Activated naive CD8-positive, alpha-beta T cell treated with anti-CD3 and anti-CD28 coated beads for 36 hours (primary cell): ENCODE measurements at places on chromosomes 11 and 22.
A peak's percentile ranks its signal among the peaks of the same experiment; 100 is the strongest.

DNA sequence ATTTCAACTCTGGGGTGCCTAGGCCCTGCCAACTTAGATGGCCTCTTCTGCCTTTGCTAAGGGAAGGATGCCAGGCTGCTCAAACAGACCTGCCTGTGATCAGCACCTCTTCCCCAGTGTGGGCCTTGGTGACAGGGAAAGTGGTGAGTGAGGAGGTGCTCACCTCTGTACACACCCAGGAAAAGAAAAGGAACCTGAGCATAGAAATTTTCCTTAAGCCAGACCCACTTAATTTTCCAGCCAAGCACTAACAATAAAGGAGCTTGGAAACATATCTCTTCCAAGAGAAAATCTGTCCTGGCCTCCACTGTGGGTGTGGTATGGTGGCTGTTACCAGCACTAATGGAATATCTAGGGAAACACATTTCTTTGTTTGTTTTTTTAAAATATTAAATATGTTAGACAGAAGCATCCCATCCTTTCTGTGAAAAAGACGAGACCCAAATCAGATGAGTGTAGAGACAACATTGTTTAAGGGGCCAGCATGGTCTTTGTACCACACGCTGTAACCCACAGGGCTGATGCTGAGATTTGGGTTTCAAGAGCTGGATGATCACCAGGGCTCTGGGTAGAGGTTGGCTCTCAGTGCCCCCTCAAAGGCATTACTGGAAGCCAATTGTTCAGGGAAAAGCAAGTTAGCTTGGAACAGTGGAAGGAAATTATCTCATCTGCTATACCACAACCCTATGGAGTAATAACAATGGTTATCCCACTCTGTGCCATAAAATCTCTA lies 472.2 kb downstream of the INSC start:
- no peaks in the 10 kb centered on the region for H3K36me3 ChIP-seq
- DNase-seq, result no peak
- no peak overlapping the region for H3K4me3 ChIP-seq
- no peak overlapping the region for H3K27ac ChIP-seq

DNA sequence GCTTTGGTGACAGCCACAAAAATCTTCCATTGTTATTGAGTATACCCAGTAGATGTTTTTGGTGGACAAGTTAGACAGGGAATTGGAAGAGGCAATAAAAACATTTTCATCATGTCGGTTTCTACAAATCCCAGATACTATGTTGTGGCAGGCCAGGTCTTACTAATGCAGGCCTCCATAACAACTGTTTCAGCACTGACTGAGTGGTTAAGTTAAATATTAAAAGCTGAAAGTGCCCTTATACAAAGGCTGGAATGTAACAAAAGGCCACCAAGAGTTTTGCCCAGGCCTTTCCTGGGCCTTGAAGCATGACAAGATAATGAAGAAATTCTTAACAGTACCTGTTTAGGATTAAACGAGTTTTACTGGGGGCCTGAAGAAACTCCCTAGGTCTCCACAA lies 29.3 kb downstream of the DMC1 start:
- H3K36me3 ChIP-seq, result peaks cover 34% of the 10 kb centered on the region
- no peaks in the 10 kb centered on the region for H3K27me3 ChIP-seq
- H3K4me1 ChIP-seq, result no peaks in the 10 kb centered on the region
- DNase-seq, result no peak

DNA sequence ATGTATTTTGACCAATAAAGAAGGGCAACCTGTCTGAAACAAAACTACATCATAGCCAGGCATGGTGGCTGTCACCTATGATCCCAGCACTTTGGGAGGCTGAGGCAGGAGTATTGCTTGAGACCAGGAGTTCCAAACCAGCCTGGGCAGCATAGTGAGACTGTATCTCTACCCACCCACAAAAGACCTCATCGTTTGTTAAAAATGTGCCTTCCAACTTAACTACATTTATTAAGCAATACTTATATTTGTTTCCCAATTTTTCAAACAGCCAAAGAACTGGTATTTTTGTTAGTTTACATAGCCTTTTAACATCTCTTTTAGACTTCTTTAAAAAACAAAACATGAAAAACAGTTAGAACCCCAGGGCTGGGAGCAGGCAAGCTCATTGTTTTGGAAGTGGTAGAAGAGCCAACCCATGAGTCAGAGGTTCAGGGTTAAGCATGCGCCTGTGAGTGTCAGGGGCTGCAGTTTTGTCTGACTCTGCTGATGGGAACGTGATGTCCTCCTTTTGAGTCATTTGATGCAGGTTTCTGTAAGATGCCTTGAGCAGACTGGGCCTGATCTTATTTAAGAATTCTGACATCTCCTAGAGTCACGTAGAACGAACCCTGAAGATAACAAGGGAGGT lies 53.9 kb upstream of the CRTAM start:
- H3K4me1 ChIP-seq, result peaks cover 8% of the 10 kb centered on the region
- H3K36me3 ChIP-seq, result peaks cover 12% of the 10 kb centered on the region
- DNase-seq, result no peak
- no peaks in the 10 kb centered on the region for H3K27me3 ChIP-seq
- no peak overlapping the region for H3K27ac ChIP-seq
- no peak overlapping the region for H3K4me3 ChIP-seq

DNA sequence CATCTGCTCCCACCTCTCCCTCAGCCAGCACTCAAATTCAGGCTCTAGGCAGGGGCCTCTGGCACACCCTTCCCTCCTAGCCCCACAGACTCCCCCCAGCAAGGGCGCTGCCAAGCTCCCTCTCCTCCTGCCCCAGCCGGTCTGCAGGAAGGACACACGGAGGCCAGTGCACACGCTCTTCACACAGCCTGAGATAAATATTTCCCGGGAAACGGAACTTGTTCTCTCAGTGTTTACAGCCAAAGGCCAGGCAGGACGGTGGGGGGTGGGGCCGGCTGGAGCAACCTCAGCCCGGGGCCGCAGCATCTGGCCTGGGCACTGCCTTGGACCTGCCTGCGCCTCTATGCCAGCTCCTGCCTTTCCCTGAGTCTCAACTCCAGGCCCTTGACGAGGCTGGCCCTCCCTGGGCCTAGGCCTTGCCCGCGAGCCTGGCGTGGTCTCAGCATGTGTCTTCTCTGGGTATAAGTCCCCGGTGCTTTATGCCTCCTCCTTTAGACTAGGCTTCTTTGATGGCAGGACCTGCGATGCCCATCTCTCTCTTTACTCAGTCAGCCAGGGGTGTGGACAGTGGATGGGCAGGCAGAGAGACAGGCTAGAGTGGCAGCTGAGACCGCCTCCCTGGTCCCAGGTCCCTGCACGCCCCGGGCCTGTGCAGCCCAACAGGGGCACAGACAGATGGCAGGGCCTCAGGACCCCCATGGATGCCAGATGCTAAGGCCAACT lies 48.4 kb downstream of the PDE2A start:
- H3K4me3 ChIP-seq, result no peak overlapping the region
- H3K4me1 ChIP-seq, result peaks cover 10% of the 10 kb centered on the region
- no peaks in the 10 kb centered on the region for H3K27me3 ChIP-seq
- no peaks in the 10 kb centered on the region for H3K36me3 ChIP-seq

DNA sequence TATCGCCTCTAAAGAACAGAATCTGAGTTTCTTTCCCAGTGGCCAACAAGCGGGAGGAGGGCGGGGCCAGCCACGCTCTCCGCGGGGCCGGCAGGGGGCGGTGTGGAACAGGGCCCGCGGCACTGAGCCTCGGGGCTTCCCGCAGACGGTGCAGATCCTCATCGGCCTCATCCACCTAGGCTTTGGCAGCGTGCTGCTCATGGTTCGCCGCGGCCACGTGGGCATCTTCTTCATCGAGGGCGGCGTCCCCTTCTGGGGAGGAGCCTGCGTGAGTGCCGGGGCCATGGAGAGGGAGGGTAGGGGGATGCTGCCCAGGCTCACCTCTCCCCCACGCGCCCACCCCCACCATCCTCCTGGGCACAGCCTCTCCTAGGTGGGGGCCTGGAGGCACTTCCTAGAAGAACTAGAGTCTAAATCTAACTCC lies 10.7 kb downstream of the MS4A15 start:
- DNase-seq, result peak; percentile 37
- H3K4me3 ChIP-seq, result no peak overlapping the region
- no peak overlapping the region for H3K27ac ChIP-seq
- no peaks in the 10 kb centered on the region for H3K36me3 ChIP-seq

DNA sequence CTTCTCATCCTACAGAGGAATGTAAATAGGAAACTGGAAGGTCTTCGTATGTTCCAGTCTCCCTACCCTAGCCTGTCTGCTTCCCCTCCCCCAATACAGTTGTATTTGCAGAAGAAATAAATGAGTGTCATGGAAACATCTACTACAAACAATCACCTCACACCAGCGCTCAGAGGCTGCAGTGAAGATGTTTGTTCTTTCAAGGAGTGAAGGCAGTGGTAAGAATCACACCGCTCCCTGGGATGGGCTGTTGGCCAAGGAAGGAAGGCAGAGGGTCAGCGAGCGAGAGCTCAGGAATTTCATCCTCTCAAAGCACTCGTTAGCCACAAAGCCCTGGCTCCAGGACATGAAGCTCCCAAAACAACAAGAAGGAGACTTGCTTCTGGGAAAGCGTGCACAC lies 1.1 kb upstream of the IGSF9B start:
- peaks cover 13% of the 10 kb centered on the region for H3K36me3 ChIP-seq
- H3K27ac ChIP-seq, result peak overlapping the region; percentile 92
- peaks cover 4% of the 10 kb centered on the region for H3K27me3 ChIP-seq

DNA sequence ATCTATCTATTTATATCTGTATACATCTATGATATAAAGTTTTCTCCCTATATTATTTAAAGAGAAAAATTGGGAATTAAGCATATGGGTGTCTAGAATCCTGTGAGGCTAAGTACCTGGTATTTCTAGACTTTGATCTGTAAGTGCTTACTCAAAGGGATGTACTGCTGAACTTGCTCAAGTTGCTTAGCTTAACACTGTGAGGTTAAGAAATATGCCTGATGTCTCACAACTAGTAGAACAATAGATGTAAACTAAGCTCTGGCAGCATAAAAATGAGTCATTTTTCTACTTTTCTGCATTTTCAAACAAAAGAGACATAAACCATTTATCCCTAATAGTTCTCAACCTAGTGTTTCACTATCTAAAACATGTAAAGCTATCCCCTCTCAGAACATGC lies 744.4 kb upstream of the ANO3 start:
- DNase-seq, result no peak
- H3K4me1 ChIP-seq, result no peaks in the 10 kb centered on the region
- no peak overlapping the region for H3K4me3 ChIP-seq
- no peaks in the 10 kb centered on the region for H3K36me3 ChIP-seq
- H3K27me3 ChIP-seq, result no peaks in the 10 kb centered on the region

GRCh38 chr11:111797145-111797581 lies 31.0 kb upstream of the PPP2R1B start:
- H3K36me3 ChIP-seq, result peaks cover 42% of the 10 kb centered on the region
- no peak overlapping the region for H3K27ac ChIP-seq
- no peaks in the 10 kb centered on the region for H3K27me3 ChIP-seq

DNA sequence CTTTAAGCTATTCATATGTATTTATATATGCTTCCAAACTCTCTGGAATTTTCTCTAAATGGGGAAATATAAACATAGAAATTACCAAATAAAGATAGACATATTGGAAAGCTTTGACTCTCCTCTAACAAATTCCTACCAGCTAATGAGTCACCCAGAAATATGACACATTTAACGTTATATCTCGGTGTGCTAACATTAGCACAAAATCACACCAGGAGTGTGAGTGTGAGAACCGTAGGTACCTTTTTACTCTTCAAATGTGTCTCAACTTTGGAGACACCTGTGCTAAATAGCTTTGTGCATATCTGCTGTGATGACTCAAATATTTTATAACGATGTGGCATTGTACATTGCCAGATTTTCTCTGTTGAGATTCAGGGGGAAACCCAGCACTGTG lies 714.4 kb downstream of the METTL15 start:
- H3K4me3 ChIP-seq, result no peak overlapping the region
- H3K27me3 ChIP-seq, result no peaks in the 10 kb centered on the region
- DNase-seq, result no peak
- H3K27ac ChIP-seq, result no peak overlapping the region
- no peaks in the 10 kb centered on the region for H3K4me1 ChIP-seq
- H3K36me3 ChIP-seq, result no peaks in the 10 kb centered on the region

DNA sequence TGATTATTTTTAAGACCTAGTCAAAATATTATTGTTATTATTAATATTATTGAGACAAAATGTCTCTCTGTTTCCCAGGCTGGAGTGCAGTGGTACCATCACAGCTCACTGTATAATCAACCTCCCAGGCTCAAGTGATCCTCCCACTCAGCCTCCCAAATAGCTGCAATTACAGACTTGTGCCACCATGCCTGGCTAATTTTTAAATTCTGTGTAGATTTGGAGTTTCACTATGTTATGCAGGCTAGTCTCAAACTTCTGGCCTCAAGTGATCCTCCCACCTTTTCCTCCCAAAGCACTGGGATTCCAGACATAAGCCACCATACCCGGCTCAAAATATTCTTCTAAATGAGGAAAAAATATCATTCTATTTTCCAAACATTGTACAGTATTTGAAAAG lies 37.0 kb downstream of the SLC36A4 start:
- H3K36me3 ChIP-seq, result peaks cover 40% of the 10 kb centered on the region
- H3K27me3 ChIP-seq, result no peaks in the 10 kb centered on the region
- H3K4me1 ChIP-seq, result no peaks in the 10 kb centered on the region
- H3K27ac ChIP-seq, result no peak overlapping the region

DNA sequence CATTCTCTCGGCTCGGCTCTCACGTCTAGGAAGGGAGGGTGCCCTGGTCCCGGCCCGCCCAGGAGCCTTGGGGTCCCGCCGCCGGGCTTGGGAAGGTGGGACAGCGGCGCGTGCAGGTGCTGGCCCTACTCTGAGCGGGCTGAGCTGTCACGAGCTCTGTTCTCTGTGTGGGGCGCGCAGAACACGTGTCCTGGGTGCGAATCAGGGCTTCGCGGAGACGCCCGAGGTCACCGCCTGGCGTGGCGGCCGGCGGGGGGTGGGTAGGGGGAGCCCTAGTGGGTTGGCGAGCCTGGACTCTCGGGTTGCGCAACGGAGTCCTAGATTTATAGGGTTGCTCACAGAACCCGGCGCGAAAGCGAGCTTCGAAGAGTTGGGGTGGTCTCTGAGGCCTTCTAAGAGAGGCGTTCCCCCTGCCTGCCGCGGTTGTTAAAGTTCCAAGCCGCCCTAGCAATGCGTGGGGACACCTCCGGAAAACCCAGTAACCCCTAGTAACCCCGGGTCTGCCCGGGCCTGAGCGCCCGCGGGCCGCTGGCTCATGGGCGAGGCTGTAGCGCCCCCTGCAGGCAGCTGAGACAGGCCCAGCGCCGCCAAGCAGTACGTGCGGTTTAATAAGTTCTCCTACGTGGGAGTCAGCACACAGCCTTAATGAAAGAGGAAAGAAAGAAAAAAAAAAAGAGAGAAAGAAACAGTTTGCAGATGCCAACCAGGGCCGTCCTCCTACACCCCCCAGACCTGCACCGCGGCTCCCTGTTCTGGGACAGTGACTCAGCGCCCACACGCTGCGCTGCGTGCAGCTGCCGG lies 2.7 kb downstream of the ADM start:
- H3K27ac ChIP-seq, result peak overlapping the region; percentile 91
- peak; percentile 90 for DNase-seq
- peaks cover 20% of the 10 kb centered on the region for H3K36me3 ChIP-seq
- peaks cover 73% of the 10 kb centered on the region for H3K27me3 ChIP-seq
- H3K4me1 ChIP-seq, result peaks cover 38% of the 10 kb centered on the region

- peak overlapping the region; percentile 99 for H3K27ac ChIP-seq
- peaks cover 93% of the 10 kb centered on the region for H3K4me1 ChIP-seq
- DNase-seq, result no peak
- H3K27me3 ChIP-seq, result no peaks in the 10 kb centered on the region
- H3K4me3 ChIP-seq, result peak overlapping the region; percentile 46
Observed at GRCh38 chr11:122847466-122847865, 9.2 kb downstream of the CRTAM start.

GRCh38 chr11:9001736-9002135 lies 2.1 kb downstream of the NRIP3 start:
- H3K27ac ChIP-seq, result no peak overlapping the region
- no peaks in the 10 kb centered on the region for H3K36me3 ChIP-seq
- peaks cover 24% of the 10 kb centered on the region for H3K4me1 ChIP-seq
- H3K27me3 ChIP-seq, result peaks cover 52% of the 10 kb centered on the region
- DNase-seq, result peak; percentile 25

GRCh38 chr11:71370895-71371673 lies 77.1 kb downstream of the DHCR7 start:
- H3K4me3 ChIP-seq, result no peak overlapping the region
- H3K4me1 ChIP-seq, result peaks cover 4% of the 10 kb centered on the region
- no peak overlapping the region for H3K27ac ChIP-seq
- peaks cover 8% of the 10 kb centered on the region for H3K27me3 ChIP-seq
- no peak for DNase-seq
